ENCODE measurements at places on chromosomes 13 and 19. TPM values are rescaled to one million over a fixed set of nuclear protein-coding genes. Genes with fewer than 3 reads are reported as not detected.

DNA sequence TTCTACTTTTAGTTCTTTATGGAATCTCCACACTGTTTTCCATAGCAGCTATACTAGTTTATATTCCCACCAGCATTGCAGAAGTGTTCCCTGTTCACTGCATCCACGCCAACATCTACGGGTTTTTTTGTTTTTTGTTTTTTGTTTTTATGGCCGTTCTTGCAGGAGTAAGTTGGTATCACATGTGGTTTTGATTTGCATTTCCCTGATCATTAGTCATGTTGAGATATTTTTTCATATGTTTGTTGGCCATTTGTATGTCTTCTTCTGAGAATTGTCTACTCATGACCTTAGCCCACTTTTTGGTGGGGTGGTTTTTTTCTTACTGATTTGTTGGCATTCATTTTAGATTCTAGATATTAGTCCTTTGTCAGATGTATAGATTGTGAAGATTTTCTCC is 89.7 kb downstream of the FRY start:
- DNase-seq, result no peak

GRCh38 chr13:22648320-22648801 is 532.4 kb upstream of the SGCG start:
- DNase-seq, result no peak

DNA sequence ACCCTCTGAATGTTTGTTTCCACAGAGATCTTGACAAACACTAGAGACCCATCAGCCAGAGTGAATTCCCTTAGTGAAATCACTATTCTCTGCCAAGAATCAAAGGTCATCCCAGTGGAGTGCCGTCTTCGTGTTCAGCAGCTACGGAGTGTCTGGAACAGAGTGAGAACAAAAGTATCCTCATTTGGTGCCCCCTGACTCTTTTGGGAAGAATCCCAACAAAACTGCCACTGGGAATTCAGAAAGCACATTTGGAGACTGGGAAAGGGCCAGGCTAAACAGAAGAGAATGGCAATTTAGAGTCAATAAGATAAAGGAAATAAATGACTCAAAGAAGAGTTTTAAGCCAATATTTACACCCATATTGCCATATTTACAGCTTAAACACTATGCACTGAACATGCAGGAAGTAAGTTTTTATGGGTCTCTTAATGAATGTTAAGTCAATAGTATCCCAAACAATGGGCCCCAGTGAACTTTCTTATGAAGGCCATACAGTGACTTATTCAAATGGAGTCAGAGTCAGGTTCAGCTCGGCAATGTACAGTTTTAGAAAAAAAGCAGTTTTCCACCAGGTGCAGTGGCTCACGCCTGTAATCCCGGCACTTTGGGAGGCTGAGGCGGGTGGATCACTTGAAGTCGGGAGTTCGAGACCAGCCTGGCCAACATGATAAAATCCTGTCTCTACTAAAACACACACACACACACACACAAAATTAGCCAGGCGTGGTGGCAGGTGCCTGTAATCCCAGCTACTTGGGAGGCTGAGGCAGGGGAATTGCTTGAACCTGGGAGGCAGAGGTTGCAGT is 392.6 kb downstream of the KLF5 start:
- DNase-seq, result no peak

GRCh38 chr19:29603308-29603707 is 2.8 kb upstream of the POP4 start:
- no peak for DNase-seq

The IFNL1 gene
- total RNA-seq, result not detected

DNA sequence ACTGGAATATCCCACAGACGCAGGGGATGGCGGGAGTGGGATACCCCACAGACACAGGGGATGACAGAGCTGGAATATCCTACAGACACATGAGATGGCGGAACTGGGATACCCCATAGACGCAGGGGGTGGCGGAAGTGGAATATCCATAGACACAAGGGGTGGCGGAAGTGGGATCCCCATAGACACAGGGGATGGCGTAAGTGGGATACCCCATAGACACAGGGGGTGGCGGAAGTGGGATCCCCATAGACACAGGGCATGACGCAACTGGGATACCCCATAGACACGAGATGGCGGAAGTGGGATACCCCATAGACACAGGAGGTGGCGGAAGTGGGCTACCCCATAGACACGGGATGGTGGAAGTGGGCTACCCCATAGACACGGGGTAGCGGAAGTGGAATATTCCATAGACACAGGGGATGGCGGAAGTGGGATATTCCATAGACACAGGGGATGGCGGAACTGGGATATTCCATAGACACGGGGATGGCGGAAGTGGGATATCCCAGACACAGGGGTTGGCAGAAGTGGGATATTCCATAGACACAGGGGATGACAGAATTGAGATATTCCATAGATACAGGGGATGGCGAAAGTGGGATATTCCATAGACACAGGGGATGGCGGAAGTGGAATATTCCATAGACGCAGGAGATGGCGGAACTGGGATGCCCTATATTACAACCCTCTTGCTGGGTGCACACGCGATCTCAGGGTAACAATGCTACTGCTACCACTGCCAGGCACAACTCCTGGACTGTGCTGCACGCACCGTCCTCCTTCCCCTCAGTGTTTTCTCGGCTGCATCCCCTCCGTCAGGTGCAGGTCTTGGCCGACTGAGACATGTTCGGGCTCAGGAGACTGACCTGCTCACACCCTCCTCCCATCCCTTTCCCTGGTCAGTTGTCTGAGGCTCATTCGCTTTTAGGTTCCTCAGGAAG is 28.1 kb downstream of the ZNF787 start:
- no peak for DNase-seq

GRCh38 chr13:62510906-62511655 is 1095.4 kb upstream of the PCDH20 start:
- DNase-seq, result no peak

The PAK4 gene
- total RNA-seq, result 6.8 TPM

The GRIN3B gene
- total RNA-seq, result 0.26 TPM

The ZNF548 gene
- 30.1 TPM for total RNA-seq

DNA sequence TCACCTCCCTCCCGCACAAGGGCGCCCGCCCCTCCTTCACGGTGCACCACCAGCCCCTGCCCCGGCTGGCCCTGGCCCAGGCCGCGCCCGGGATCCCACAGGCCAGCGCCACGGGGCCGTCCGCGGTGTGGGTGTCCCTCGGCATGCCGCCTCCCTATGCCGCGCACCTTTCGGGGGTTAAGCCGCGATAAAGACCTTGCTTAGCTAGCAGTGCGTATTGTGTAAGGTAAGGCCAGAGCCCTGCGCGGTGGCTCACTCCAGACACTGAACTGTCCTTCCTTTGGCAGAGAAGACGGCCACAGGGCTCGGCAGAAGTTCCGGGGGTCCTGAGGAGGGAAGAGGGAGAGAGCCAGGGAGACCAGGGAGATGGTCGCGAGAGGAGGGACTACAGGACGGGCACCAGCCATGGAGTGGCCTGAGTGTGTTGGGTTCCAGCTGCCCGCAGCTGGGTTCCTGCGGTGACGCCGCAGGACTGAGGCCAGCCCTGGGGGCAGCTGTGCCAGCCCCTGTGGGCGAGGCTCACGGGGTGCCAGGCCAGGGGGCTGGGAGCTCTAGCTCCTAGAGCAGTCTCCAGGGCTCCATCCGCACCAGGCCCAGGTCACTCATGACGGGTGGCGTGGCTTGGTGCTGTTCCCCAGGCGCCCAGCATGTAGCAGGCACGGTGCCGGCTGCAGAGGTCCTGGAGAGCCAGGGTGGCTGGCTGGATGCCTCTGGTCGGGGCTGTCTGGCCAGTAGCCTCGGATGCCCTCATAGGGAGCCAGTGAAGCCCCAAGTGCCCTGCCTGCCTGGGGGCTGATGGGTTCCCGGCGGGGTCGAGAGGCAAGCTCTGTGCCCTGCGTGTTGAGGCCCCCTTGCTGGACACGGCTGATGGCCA is 7.7 kb downstream of the PLEKHJ1 start:
- no peak for DNase-seq

The PRR19 gene
- total RNA-seq, result not detected

The FUT2 gene
- total RNA-seq, result 7.9 TPM

The CYP2A7 gene
- total RNA-seq, result not detected

The LRRC63 gene
- total RNA-seq, result not detected

- no peak for DNase-seq
These were observed at the start of gene GNG8 for GRCh38 chr19:46635920-46636761. Gene GNG8 (minus strand): TSS chr19:46636202. CDS start chr19:46634682, 1,520 bp downstream.

The ZNF71 gene
- total RNA-seq, result 6.1 TPM

DNA sequence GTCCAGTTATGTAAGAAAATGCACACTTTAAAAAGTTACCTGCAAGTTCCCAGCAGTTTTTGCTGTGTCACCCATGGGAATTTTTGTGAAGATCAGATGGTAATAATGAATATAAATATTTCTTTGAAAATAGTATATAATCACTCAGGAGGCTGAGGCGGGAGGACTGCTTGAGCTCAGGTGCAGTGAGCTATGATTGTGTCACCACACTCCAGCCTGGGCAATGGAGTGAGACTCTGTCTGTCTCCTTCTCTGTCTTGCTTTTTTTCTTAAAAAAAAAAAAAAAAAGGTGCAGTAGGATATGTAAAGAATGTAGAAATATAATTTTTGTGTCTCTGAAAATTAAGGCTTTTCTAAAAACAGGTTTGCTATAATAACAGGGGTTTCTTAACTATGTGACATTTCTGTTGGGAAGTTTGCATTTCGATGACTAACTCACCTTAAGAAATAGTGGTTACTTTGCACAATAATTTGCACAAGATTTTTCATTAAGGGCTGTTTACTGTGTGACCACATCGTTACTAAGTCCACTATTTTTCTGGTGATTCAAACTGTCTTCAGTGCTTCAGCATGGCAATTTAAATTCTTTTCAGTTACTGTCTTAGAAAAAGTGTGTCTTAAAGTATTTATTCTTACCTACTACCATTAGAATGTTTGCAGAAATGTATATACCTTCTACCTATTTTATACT is 37.3 kb downstream of the DNAJC3 start:
- peak; percentile 99 for DNase-seq

DNA sequence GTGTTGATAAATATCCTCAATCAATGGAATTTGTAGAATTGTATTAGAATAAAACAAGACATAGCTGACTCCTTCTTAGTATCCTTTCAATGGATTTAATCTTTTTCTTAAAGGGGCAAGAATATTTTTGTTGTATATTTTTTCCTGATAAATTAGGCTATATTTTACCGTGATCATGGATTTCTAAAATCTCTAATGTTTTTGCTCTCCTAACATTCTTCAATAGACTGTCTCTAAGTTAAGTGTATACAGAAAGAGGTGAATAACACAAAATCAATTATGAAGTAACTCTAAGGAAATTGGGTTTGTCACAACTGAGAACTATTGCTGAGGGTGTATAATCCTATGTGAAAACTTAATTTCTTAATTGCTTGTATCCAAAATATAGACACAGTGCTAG is at the start of gene OR7E24:
OR7E24 (plus strand) TSS at position 301 of the 400 bp plus-strand sequence. CDS start 114 bp downstream, outside the sequence.
- no peak for DNase-seq

The ZNF419 gene
- total RNA-seq, result 33.8 TPM

The IGFL4 gene
- total RNA-seq, result not detected

DNA sequence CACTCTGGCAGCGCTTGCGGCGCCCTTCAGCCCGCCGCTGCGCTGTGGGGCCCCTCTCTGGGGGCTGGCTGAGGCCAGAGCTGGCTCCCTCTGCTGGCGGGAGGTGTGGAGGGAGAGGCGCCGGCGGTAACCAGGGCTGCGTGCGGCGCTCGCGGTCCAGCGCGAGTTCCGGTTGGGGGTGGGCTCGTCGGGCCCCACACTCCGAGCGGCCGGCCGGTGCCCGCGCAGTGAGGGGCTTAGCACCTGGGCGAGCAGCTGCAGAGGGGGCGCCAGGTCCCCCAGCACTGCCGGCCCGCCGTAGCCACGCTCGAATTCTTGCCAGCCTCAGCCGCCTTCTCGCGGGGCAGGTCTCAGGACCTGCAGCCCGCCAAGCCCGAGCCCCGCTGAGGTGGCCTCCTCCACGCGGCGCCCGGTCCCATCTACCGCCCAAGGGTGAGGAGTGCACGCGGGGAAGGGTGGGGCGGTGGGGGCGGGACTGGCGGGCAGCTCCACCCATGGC is 879.0 kb upstream of the SLITRK5 start:
- DNase-seq, result no peak

DNA sequence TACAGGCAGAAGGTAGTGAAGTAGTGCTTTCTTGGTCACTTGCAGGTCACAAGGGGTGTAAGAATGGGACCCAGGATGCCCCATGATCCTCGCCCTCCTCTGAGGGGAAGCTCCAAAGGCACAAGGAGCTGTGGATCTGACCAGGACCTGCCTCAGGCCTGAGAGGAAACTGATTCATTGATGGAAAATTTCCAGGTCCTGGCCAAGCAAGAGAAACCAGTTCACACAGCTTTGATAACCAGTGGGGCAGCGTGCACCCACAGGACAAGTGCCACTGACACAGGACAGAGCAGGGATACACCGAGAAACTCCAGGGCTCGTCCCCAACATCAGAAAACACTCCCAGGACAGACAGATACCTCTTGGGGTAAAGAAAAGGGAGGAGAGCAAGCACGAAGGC is 177.1 kb downstream of the RBM26 start:
- peak; percentile 85 for DNase-seq

- DNase-seq, result peak; percentile 81
These were observed 8.2 kb downstream of the LATS2 start for GRCh38 chr13:21053231-21053630.

GRCh38 chr13:58434943-58435342 is 803.4 kb downstream of the PCDH17 start:
- DNase-seq, result no peak

GRCh38 chr13:85216576-85216975 is 582.6 kb downstream of the SLITRK6 start:
- no peak for DNase-seq

The F7 gene
- total RNA-seq, result not detected

- DNase-seq, result peak; percentile 36
These were observed 615 bp upstream of the PSMC4 start for GRCh38 chr19:39970425-39970674.

All from bronchial epithelial cell (primary cell).